Suppressor macrophage treated with lipopolysaccharide for 4 hours (primary cell): ENCODE measurements at places on chromosomes 7 and 10.

- DNase-seq: no peak
Observed at GRCh38 chr10:59748834-59749233, 4.4 kb downstream of the MRLN start.

DNA sequence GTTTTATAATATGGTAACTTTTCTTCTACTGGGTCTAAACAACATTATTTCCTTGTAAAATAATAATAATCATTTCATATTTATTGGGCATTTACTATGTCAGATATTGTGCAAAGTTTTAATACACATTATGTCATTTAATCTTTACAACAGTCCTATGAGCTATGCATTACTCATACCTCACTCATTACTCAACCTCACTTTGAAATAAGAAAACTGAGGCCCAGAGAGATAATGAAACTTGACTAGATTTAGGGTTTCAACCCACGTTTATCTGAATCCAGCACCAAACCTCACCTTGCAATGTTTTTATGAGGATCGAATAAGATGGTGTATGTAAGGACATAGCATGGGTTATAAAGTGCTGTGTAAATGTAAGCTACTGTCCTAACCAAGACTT lies 153.2 kb upstream of the SLC13A1 start:
- DNase-seq: no peak

- peak; percentile 58 for DNase-seq
Observed at GRCh38 chr10:135132-135600, at the start of gene ZMYND11. Gene ZMYND11 (plus strand): TSS chr10:135455. CDS start chr10:180013, 44,558 bp downstream.

- no peak for DNase-seq
Observed at GRCh38 chr10:101901340-101901739, 57.7 kb upstream of the KCNIP2 start.

DNA sequence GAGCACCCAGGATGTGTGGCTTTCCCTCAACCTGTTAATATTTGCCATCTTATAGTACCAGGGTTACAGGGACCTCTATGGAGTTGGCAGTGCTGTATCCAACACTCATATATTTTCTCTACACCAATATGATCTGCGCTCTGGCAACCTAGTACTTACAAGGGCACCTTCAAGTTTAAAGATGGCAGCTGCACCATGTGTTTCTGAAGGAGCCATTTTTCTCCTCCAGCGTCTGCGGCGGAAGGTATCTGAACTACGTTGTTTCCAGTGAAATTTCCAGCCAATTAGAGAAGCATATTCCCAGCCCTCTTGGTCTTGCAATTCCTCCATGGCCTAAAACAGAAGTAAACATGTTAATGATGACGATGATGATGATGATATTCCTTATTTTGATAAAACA lies 125.6 kb downstream of the MYOF start:
- DNase-seq: no peak

DNA sequence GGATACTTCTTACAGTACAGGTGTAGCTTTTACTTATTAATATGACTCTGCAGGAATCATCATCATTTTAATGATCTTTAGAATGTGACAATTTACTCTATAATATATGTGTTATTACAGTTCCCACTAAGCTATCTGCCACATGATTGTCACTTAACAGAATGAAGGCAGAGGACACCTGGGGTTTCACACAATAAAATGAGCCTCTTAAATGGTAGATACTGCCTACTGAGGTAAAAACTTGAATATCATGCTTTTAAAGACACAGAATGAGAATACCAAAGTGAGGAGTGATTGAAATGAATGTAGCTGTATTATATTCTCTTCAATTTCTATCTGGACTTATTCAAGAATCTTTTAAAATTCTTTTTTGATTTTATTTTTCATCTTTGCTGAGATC lies 1255.3 kb upstream of the LRRN3 start:
- DNase-seq: no peak

- no peak for DNase-seq
Observed at GRCh38 chr10:12459340-12459739, 110.0 kb downstream of the CAMK1D start.

DNA sequence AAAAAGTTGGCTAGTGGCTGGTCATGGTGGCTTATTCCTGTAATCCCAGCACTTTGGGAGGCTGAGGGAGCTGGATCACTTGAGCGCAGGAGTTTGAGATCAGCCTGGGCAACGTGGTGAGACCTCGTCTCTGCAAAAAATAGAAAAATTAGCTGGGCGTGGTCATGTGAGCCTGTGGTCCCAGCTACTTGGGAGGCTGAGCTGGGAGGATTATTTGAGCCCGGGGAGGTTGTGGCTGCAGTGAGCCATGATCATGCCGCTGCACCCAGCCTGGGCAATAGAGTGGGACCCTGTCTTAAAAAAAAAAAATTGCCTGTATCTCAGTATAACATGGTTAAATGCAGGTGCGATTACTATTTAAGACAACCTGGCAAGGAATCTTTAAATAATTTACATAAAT lies 61.0 kb downstream of the ADD3 start:
- DNase-seq: no peak

- no peak for DNase-seq
Observed at GRCh38 chr7:120054376-120055100, 218.4 kb upstream of the KCND2 start.

- DNase-seq: no peak
Observed at GRCh38 chr10:22699976-22700375, 14.4 kb downstream of the PIP4K2A start.

GRCh38 chr7:2108501-2109250 lies 124.1 kb downstream of the MAD1L1 start:
- no peak for DNase-seq

- DNase-seq: no peak
Observed at GRCh38 chr10:3778692-3779157, 6.3 kb downstream of the KLF6 start.

- DNase-seq: no peak
Observed at GRCh38 chr10:111123883-111124282, 47.1 kb downstream of the ADRA2A start.

DNA sequence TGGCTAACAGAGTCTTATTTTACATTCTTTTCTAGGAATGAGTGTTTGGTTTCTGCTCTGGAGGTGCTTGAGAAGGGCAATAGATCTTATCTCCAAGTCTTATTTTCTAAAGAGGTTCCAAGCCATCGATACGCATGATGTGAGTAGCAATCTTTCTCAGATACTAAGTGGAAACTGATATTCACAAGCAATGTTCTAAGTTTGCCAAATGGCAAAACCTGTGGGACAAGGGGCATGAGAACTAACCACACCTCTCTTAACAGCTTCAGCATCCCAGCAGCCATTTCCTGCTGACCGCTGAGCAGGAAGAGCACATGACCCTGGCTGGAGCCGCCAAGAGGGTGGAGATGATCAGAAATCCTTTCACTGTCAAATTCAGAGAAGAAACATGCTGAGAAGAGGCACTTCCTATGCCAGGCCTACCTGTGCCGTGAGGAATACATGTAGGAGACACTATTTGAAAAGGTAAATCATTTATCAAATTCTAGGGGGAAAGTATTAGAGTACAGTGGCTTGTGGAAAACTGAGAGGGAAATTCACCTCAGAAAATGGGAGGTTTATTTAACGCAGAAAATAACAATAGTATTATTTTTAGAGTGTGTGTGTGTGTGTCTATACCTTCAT lies 35.2 kb downstream of the CCDC71L start:
- DNase-seq: no peak

- DNase-seq: no peak
Observed at GRCh38 chr7:2968616-2969397, 74.9 kb downstream of the CARD11 start.

DNA sequence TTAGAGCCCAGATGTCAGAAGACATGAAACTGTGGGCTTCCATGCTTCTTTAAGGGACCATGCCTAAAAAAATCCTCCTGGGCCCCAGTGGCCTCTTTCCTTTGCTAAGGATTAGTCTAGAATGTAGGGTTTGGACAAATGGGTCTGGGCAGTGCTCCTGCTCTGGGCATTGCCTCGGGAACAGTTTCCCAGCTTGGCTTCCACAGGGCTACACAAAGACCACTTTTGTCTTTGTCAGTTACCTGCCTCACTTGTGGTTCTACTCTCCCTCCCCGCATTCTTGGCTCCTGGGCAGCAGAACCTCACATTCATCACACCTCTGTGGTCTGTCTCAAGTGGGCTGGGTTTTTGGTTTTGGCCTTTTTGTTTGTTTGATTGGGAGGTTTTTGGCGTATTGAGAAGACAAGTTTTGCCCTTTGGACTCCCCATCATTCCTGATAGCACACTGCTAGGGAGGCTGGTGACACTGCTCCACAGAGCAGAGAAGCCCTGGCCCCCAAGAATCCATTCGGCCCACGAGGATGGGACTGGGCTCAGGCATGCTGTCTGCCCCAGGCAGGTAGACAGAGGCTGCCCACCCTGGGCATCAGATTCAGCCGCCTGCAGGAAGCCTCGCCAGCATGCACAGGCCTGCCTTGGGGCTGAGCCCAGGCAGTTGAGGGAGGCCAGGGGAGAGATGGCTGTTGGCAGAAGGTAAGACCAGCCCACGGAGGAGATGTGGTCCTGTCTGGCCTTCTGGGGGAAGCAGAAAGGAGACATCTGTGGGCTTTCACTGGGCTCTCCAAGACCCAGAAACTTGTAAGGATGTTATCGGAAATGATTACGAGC lies 343.7 kb downstream of the WDR11 start:
- DNase-seq: no peak

DNA sequence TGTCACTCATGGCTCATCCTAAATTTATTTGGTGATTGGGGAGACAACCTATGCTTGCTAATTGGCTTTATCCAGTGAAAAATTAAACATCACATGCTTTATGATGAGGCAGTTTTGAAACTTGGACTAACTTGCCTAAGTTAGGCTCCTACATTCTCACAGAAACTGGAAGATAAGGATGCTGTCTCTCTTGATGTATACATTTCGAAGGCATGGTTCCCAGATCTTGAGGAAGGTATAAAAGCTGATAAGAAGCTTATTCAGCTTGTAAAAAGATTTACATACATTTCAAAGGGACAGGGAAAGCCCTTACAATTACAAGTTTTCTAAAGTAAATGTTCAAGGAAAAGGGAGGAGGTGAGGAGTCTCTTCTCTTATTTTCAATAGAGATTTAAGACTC lies 561.7 kb downstream of the IPMK start:
- no peak for DNase-seq

DNA sequence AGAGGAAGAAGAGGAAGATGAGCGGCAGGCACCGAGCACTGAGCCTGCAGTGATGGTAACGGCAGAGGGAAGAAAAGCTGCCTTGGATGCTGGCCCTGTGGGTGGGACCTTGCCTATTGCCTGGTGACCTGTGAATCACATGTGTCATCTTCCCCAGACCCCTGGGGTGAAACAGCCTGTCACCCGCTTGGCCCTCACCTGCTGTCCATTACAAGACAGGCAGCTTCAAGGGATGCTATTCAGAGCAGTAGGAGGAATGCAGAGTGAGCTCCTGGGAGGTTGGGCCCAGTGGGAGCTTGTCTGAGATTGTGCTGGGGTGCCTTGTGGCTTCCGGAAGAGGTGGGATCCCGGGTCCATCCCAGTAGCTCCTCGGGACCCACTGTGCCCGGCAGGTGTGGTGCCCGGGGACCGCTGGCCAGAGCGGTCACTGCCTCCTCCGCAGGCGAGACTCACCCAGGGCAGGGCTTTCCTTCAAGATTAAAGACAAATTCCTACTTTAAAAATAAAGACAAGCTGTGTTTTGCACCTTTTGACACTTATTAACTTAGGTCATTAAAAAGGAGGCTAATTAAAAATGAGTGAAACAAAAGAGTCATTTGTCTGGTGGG lies 440.2 kb upstream of the MKI67 start:
- DNase-seq: no peak

DNA sequence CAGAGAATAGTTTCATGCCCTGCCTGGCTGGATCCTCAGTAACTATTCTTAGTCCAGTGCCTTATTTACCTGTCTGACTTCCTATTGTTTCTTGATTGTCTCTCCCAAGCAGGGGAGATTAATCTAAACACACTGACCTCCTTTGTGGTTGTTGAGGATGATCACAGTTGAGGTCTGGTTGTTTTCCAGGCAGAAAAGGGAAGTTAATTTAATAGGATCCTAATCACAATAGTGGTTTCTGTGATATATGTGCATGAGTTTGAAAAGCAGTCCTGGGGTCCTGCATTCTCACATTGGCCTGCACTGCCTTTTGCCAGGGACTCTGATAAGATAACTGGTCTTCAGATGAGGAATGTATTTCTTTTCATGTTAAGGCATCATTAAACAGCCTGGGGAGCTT lies 130.1 kb downstream of the SND1 start:
- DNase-seq: peak; percentile 28

GRCh38 chr10:91672021-91672608 lies 39.2 kb upstream of the PPP1R3C start:
- no peak for DNase-seq

GRCh38 chr7:79820387-79820786 lies 314.2 kb upstream of the GNAI1 start:
- DNase-seq: no peak

- DNase-seq: no peak
Observed at GRCh38 chr10:127498087-127498486, 51.0 kb upstream of the NPS start.

DNA sequence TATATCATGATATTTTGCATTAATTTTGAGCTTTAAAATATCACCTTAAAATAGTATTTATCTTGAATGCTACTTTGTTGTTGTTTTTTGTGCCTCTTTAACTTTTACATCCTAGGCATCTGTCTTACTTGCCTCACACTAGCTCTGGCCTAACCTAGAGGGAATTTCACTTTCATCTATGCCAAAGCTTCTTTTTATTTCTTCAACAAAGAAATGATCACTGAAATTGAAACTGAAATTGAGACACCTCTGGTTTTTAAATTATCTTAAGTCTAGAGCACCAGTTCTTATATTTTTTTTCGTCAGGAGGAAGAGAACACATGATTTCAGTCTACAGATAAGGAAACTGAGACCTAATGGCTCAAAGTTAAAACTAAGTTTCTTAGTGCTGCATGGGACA lies 3.5 kb upstream of the SCIN start:
- DNase-seq: peak; percentile 73

DNA sequence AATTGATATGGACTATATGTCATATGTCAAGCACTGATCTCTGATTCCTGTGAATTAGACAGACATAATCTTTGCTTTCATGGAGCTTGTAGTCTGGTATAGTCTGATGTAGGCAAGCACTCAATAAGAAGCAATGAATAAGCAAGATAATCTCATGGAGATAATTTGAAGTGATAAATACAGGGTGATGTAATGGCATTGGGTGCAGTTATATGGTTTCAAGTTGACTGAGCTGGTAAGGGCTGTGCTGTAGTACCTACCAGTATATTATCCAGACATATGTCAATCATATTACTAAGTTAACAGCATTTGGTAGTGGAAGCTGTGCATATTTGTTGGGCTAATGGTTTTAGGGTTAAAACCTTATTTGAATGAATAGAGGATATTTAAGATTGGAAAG lies 117.5 kb upstream of the PRPS1L1 start:
- DNase-seq: no peak
